Keratinocyte (primary cell): ENCODE measurements at places on chromosomes 7 and 10.

DNA sequence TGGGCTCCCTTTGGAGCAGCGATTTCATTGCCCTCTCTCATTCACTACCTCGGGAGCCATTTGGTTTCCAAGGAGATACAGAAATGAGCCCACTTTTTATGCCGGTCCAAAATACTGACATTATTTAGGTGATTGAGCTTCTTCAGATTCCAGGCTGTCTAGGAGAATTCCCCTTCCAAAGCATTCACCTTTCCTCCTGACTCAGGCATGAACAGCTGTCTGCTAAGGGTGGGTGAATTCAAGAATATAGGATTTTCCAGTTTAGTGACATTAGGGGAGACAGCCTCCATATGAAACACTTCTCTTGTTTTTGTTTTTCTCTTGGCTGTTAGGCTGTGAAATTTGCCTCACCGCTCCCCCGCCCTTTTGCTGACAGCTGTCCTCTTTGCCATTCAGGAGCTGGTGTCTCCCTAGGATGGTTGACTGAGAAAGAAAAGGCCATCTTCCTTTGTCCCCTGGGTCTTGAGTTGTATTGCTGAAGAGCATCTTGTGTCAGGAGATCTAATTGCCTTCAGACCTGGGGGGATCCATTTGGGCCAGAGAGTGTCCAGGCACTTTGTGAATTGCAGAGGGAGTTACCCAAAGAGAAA lies 56.7 kb downstream of the LRRC4 start:
- DNase-seq = no peak

GRCh38 chr10:102994531-102995295 lies 76.6 kb downstream of the CNNM2 start:
- DNase-seq = no peak

- DNase-seq = no peak
Observed at GRCh38 chr7:107100824-107101223, 56.3 kb downstream of the PRKAR2B start.

- DNase-seq = no peak
Observed at GRCh38 chr7:51315393-51316261, 982 bp downstream of the COBL start.

DNA sequence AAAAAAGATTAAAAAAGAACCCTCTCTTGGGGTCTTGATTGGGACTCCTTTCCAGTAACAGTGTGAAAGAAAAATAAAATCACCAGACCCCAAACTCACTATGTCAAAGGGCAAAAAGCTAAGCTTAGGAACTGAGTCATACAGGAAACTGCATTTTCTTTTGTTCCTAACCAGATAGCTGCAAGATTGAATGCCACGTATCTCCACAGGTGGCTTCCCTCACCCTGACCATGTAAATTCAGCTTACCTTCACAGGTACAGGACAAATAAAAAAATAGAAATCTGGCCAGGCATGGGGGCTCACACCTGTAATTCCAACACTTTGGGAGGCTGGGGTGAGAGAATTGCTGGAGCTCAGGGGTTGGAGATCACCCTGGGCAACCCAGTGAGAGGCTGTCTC lies 32.5 kb upstream of the EIF4H start:
- DNase-seq = no peak

DNA sequence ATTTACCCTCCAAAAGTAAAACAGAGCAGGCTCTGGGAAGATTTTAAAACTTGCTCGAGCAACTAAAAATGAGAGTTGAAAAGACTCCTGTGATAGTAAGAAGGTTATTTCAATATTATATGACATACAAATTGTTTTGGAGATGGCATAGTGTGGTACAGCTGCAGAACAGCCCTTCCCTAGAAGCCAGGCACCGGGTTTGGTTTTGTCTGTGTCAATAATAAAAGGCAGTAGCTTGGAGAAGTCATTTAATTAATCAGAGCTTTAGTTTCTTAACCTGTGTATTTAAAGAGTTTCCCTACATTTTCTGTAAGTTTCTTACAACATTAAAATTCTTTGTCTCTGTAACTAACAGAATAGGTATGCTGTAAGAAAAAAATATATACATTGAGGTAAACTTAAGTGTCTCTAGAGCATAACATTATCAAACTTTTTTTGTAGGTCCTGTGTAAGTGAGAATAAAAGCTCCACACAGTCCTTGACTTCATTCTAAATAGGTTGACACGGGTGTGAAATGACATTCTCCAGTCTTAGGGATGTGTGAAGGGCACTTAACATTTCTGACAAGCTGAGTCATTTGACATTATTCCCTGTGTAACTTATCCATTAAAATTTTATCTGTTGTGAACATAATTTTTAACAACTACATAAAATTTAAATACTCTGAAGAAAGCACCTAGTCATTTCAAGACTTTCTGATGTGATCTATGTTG lies 425.0 kb upstream of the ETV1 start:
- no peak for DNase-seq

DNA sequence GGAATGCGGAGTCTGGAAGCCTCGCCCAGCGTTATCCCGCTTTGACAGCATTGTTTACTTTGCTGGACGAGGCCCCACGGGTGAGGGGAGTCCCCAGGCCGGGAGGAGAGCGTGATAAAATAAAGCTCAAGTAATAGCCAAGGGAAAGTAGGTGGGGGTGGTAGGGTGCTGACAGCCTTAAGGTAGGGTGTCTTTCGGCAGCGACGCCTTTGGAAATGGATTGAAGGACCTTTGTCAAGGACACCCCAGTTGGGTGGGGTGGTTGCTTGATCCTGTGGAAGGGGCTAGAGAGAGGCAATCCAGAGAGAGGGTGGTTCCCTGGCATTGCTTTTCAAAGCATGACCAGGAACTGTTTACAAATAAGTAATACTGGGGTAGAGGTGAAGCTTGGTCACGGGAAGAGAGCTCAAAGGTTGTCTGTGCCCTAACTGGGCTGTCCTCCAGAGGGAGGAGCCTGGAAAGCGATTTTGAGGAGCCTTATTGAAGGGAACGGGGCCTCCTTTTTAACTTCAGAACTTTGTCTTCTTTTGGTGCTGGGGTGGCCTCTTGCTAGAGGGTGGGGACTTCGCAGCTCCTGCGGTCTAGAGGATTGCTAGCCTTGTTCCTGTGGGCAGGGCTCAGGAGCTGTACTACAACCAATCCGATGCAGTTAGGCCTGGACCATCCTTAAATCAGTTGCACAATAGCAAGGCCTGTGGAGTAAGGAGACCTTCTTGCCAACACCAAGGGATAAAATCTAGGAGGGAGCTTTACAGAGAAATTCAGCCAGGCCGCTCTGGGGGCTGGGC lies 1.3 kb downstream of the EIF4EBP2 start:
- no peak for DNase-seq

GRCh38 chr10:29386342-29386999 lies 97.6 kb downstream of the LYZL1 start:
- no peak for DNase-seq

DNA sequence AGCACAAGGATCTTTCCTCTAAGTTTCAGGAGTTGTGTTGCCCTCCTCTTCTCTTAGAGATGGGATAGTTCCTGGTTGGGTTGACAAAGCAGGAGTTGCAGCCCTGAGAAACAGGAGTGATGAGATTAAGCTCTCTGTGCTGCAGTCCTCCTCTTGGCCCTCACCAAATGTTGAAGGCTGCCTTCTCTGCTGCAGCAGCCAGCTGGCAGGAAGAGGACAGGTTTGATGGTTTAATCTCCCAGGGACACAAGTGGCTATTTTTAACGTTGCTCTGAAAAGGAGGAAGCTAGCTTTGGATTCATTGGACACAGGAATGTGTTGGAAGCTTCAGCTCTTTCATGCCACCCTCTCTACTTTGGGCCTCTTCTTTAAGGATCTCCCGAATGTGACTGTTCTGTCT lies 9.4 kb downstream of the STRIP2 start:
- DNase-seq = no peak

DNA sequence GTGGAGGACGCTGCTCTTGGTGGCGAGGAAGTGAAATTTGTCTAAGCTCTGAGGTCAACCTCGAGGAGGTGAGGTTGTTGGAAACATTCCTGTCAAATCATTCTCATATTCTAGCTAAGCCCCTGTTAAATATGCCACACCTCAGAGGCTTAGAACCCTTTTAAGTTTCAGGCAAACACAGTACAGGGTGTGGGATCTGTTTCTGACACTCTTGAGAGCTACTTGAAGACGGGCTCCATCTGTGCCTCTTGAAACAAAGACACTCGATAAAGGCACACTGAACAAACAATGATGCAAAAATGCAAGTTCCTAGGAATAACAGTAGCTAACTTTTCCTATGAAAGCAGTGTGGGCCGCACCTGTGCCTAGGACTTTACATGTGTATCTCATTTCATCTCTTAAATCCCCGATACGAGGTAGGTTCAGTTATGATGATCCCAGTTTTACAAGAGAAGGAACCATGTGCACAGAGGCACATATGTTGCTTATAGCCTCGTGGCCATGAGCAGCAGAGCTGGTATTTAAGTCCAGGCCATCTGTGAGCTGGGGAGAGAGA lies 299.2 kb downstream of the CCDC3 start:
- DNase-seq = no peak

DNA sequence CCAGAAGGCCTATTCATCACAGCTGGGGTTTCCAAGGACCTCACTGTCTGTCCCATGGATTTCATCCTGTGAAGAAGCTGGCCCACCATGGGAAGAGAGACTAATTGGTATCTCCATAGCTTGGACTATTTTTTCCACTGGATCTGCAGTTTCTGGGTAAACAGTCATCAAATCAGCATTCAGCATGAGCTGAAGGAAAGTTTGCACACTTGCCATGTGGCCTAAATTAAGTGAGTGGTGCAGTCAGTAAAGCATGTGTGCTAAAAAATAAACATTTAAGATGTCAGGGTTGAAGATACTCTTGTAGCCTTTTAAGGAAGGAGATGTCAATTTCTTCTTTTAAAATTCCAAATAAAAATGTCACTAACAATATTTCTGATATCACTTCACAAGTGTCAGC lies 381.1 kb upstream of the ZMIZ1 start:
- DNase-seq = no peak

DNA sequence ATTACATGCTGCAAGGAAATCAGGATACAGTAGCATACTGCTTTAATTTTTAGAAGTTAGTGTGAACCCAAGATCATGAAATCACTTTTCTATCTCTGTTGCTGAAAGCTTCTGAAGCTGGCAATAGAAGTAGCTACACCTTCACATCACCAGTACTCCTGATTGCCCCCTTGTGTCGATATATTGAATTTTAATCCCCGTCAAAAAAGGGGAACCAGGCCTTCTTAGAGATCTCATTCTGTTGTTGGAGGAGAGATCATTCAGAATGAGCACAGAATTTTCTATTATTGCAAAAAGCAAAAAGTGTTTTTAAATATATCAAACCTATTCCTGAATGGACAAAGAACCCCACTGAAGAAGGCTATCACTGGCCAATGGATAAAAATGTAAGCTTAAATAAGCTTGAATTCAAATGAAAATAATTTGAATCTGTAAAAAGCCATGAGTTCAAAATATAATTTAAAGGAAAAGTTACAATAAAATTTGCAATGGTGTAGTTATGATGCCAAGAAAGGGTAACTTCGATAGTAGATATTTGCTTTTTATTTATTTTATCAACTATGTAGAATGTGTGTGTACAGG lies 39.7 kb upstream of the TEX47 start:
- DNase-seq = peak; percentile 0

DNA sequence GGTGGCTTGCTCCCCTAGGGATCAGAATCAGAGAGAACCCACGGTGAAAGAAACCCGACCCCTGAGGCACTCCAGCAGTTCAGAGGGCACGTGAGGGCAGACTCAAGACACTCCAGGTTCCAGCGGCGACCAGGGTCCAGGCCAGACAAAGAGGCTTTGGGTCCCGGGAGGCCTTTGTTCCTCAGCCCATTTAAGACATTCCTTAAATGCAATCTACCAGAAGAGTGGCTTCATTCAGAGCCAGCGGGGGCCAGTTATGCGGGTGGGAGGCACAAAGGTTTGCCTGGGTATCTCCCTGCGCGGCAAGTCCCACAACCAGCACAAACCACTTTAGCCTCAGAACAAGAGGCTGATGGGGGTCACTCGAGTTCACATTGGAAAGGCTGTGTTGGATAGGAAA lies 53.6 kb downstream of the AFAP1L2 start:
- DNase-seq = no peak

DNA sequence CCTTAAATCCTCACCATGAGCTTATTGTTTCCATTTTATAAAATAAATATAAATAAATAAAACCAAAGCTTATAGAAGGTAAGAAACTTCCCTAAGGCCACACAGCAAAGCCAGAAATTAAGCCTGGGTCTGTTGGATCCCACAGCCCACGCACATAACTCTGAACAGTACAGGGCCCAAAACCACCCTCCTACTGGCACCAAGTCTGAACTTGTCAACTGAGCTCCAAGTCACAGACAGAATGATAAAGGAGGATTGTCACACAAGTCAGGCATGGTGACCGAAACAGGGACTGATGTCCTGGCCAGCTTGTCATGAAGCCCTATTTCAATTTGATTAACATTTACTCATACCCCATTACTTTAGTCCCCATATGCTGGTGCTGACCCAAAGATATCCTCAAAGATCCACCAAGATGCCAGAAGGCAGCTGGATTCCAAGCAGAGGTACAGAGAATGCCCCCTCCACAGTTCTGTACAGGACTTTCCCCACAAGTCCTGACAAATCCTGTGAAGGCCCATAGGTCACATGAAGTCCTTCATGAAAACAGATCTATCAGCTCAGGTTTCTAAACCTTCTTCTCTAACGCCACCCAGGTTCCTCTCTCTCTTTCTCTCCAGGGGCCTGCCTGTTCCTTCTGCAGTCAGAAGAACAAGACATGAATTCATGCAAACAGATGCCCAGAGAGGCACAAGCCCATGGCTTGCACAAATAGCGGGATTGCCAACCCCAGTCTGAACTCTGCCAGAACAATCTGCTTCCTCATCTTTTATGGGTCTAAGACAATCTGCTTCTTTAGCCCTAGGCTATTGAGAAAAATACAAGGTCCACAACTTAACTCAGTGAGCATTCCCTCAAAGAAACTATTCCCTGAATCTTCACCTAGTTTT lies 60.9 kb downstream of the GLI3 start:
- DNase-seq = no peak

DNA sequence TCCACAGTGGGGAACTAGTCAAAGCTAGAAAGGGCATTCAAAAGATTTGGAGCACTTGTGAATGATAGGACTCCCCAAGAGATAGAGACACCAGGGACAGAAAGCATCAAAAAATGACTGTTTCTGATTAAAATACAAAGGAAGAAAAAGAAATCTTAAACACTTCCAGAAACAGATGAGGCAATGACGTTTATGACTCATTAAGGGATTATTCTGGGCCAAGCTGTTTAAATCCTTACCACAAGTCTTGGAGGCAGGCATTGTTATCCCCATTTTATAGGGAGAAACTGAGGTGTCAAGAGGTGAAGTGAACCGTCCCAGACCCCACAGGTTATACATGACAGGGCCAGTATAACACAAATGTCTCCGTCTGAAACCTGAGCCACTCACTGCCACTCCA lies 68.3 kb upstream of the AMPH start:
- no peak for DNase-seq
